ENCODE measurements at places on chromosomes 16 and 17. TPM values are rescaled to one million over a fixed set of nuclear protein-coding genes. Genes with fewer than 3 reads are reported as not detected.

The TBC1D28 gene
- polyA plus RNA-seq: not detected

The SLC25A10 gene
- 11.9 TPM for polyA plus RNA-seq

The C17orf67 gene
- polyA plus RNA-seq: 14.0 TPM

The AMZ2 gene
- polyA plus RNA-seq: 112 TPM

The HEXD gene
- 186 TPM for polyA plus RNA-seq

The DPEP3 gene
- polyA plus RNA-seq: 0.23 TPM

The TBC1D3C gene
- 8.0 TPM for polyA plus RNA-seq

The TP53TG3B gene
- not detected for polyA plus RNA-seq

The SDK2 gene
- polyA plus RNA-seq: 0.87 TPM

The RTN4RL1 gene
- polyA plus RNA-seq: 0.68 TPM

The MAP2K6 gene
- 11.2 TPM for polyA plus RNA-seq

The CDK3 gene
- 31.8 TPM for polyA plus RNA-seq

The UTS2R gene
- 0.07 TPM for polyA plus RNA-seq

The CD300LG gene
- 5.7 TPM for polyA plus RNA-seq

The MARVELD3 gene
- 3.1 TPM for polyA plus RNA-seq

The ZNF423 gene
- 0.52 TPM for polyA plus RNA-seq

The TNFRSF17 gene
- polyA plus RNA-seq: 3.5 TPM

The SLC2A4 gene
- 1.2 TPM for polyA plus RNA-seq

The ADAMTS18 gene
- 1.1 TPM for polyA plus RNA-seq

The RNF43 gene
- 2.2 TPM for polyA plus RNA-seq

The JUP gene
- polyA plus RNA-seq: 87.6 TPM

The SLFN13 gene
- polyA plus RNA-seq: 4.2 TPM

The UTP4 gene
- 19.4 TPM for polyA plus RNA-seq

The NPIPA7 gene
- polyA plus RNA-seq: 32.5 TPM

The SSTR5 gene
- not detected for polyA plus RNA-seq
